Calu3 (cell line): ENCODE measurements at places on chromosomes 11 and 22.

DNA sequence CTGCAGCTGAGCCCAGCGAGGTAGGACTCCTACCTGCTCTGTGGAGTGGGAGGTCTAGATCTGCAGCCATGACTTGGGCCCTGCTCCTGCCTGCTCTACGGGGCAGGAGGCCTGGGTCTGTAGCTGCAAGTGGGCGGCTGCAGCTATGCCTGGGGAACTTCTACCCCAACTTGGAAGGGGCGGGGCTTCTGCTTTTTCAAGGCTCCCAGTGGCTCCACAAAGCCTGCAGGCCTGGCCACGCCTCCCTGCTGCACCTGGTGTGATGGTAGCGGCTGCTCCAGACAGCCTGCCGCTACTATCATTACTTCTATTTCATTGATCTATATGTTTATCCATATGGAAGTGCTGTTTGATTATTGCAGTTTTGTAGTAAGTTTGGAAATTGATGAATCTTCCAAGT, 121.2 kb downstream of the NELL1 start:
- DNase-seq, result no peak

- DNase-seq, result no peak
Observed at GRCh38 chr22:46591930-46592329, 28.3 kb upstream of the GRAMD4 start.

GRCh38 chr22:28750471-28750881, 8.6 kb downstream of the HSCB start:
- DNase-seq, result no peak

- DNase-seq, result no peak
Observed at GRCh38 chr11:127059750-127060149, 59.2 kb upstream of the KIRREL3 start.

- DNase-seq, result peak; percentile 34
Observed at GRCh38 chr22:41092847-41093411, 537 bp downstream of the EP300 start.

DNA sequence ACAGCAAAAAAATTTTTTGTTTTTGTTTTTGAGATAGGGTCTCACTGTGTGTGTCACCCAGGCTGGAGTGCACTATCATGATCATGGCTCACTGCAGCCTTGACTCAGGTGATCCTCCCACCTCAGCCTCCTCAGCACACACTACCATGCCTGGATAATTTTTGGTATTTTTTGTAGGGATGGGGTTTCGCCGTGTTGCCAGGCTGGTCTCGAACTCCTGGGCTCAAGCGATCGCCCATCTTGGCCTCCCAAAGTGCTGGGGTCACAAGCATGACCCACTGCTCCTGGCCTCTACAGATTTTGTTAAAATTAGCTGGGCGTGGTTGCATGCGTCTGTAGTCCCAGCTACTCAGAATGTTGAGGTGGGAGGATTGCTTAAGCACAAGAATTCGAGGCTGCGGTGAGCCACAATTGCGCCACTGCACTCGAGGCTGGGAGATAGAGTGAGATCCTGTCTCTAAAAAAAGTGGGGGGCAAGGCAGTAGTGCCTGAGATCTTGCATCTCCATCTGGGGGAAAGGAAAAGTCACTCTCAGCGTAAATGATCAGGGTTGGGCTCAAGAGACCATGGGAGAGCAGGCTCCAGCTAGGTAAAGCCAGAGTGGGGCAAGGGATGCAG, 10.6 kb upstream of the DGKZ start:
- DNase-seq, result no peak

DNA sequence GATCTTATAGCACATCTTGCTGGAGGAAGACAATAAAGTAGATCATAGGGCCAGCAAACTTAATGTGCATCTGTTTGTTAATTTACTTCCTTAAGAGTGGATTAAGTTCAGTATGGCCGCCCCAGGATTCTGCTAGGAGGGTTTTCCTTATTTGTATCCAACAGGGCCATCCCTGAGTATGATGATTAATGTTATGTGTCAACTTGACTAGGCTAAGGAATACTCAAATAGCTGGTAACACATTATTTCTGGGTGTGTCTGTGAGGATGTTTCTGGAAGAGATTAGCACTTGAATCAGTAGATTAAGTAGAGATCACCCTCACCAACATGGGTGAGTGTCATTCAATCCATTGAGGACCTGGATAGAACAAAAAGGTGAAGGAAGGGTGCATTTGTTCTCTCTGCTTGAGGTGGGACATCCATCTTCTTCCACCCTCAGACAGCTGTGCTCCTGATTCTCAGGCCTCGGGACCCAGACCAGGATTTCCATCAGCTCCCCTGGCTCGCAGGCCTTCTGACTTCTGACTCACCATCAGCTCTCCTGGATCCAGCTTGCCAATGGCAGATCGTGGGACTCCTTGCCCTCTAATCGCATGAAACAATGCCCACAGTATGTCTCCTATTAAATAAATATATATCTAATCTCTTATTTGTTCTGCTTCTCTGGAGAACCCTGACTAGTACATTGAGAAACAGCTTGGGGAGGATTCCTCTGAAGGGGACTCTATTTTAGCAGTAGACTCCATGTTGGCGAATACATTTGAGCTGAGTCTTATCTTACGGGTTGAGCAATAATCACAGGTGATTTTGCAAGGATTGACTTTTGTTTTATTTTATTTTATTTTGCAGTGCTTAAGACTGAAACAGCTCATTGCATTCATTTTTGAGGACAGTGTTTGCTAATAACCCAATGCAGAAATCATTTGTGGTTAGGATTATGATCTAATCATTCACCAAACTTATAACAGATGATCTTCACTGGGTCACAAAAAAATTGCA, 9.0 kb upstream of the ZBTB44 start:
- DNase-seq, result no peak

- DNase-seq, result peak; percentile 36
Observed at GRCh38 chr11:112128483-112129121, 35.3 kb downstream of the IL18 start.

DNA sequence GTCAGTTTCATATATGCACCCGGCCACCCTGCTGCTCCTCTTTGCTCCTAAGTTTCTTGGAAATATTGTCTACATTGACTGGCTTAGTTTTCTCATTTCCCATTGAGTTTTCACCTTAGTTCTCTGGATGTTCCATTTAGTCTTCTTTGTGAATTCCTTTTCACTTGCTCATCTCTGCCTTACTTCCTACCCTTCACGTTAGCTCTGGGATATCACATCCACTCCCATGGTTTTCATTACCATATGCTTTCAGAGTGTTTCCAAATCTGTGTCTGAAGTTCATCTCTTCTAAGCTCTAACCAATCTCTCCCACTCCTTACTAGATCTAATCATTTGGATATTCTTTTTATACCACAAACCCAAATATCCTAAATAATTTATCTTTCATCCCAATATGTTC, 226.4 kb downstream of the FAM76B start:
- DNase-seq, result no peak

DNA sequence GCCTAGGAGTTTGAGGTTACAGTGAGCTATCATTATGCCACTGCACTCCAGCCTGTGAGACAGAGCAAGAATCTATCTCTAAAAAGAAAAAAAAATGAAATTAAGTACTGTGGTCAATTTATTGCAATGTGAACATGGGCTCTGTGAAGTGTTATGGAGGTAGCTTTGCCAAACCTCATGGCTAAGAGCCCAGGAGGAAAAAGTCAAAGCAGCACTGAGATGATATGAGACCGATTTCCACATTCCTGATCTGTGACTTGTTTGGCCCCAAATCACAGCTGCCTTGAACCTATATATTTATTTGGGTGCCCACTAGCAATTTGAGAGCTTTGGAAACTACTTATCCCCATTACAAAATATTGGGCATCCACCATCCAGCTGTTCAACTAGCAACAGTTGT, 29.8 kb upstream of the TMEM135 start:
- DNase-seq, result no peak

DNA sequence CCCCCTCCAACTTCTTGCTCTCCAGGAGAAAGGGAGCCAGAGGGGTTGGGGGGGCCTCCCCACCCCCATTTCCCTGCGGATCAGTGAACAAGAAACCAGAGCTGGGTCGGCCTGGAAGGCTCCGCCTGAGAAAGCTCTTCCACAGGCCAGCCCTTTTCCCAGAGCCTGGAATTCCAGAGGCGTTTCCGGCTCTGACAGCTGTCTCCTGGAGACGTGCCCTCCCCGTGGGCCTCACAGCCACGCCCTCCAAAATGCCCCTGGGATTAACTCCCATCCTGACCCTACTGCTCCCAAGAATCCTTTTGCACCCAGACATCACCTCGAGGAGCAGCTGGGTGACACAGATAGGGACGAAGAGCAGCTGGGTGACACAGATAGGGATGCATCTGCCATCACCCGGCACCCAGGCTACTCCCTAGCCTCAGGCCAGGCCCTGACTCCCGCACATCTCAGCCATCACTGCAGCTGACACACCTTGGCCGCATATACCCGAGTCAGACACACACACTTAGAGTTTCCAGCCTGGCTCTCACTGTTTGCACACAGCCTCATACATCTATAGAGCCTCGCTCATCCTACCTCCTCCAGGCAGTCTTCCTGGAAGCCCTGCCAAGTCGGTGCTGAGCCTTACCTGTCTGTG, 7.6 kb upstream of the CDC42EP1 start:
- DNase-seq, result no peak

DNA sequence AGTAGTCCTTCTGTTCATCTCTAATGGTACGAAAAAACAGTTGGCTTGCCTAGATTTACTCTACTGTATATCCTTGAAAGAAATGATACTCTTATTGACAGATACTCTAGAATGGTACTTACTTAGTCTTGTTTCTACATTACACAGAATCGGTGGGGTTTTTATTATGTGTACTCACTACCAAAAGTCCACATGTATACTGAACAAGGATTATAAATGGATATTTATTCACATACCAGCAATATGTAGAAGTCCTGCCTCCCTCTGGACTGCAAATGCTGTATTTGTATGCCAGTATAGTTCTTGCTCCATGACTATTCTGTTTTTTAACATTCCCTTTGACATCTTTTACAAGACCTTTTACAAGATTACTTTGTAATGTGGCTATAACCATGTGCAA, 13.9 kb downstream of the PCF11 start:
- DNase-seq, result no peak

DNA sequence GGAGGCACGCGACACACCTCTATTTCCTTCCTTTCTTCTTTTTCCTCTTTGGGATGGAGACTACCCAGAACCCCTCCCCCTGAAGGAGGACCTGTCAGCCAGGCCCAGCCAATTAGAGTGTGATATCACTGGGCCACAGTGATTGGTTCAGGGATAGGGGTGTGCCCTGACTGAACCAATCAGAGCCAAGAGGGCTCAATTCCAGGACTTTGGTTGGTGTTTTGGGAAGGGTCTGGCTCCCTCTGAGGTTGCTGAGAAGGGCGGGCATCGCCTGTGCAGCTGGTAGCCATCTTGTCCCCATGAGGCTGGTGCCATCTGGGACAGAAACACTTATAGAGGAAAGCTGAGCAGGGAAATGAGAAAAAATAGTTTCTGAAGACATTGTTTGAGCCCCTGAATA, 71.4 kb downstream of the CHST1 start:
- DNase-seq, result no peak

- no peak for DNase-seq
Observed at GRCh38 chr11:30540781-30541180, 45.4 kb downstream of the MPPED2 start.

DNA sequence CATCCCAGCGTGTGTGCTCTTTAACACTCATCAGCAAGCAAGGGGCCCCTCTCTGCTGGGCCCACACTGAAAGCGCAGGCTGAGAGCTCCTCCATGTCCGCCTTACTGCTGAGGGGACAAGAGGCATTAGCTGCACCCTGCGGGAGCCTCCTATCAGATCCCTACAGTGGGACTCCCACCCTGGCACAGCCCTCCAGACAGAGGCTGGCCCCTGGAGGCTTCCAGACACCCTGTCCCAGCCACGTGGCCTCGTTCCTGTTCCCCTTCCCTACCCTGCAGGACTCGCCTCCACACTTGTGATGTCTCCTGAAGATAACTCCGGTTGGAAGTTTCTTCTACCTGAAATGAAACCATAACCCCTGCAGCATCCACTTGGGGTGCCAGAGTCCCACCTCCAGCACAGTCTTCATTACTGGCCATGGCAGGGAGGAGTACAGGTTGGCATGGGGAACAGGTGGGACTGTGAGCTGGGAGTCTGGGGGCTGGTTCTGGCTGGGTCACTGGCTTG, 5.0 kb upstream of the SH3BP1 start:
- DNase-seq, result no peak

DNA sequence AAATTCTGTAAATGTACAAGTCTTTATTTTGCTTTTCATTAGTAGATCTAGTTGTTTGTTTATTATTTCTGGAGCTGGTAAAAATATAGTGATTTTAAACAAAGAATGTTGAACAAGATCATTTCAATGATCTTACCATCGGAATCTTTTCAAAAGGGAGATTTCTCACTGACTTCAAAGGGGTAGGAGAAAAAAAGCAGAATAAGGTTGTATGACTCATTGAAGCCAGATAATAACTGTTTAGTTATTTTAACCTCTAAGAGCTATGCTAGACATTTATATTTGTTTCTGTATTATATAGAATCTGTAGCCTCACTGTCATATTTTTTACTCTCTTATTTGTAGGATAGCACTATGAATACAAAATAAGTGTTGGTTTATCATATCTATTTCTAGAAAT, 8.1 kb upstream of the PDE3B start:
- no peak for DNase-seq

DNA sequence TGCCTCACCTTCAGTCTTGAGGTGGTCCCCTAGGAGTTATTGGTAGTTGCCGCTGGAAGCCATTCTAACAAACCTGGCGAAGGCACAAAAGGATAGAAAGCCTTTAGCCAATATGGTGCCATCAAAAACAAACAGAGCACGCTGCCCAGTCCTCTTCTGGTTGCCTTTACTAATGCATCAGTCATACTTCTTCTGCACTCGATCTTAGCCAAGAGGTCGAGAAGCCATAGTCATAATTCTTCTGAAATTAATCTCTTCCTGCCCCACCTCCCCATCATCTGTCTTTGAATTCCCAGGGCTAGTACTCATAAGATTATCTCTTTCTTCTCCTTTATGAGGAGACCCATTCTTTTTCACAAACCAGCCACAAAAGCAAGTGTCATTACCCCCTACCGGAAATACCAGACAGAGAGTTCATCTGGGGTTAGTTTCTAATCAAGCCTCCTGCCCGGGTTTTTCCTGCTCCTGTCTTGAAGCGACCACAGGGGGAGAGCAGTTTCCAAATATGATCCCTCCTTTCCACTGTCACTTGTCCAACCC, 21.4 kb upstream of the EHF start:
- DNase-seq, result peak; percentile 52
